Naive B cell (primary cell): ENCODE measurements at places on chromosomes 5 and 9. TPM values are rescaled to one million over a fixed set of nuclear protein-coding genes. Genes with fewer than 3 reads are reported as not detected.

DMRT3 gene
- polyA plus RNA-seq, result not detected

NUTM2F gene
- not detected for polyA plus RNA-seq

PTGS1 gene
- polyA plus RNA-seq, result 23.1 TPM

DAB2 gene
- polyA plus RNA-seq, result 2.0 TPM

NR2F1 gene
- polyA plus RNA-seq, result not detected

PDE8B gene
- polyA plus RNA-seq, result 0.17 TPM

MARCHF11 gene
- polyA plus RNA-seq, result not detected

MYOZ3 gene
- 0.12 TPM for polyA plus RNA-seq

OTULINL gene
- polyA plus RNA-seq, result 0.06 TPM

IER5L gene
- 0.09 TPM for polyA plus RNA-seq

TOR1B gene
- polyA plus RNA-seq, result 16.7 TPM

FST gene
- polyA plus RNA-seq, result not detected

TNFSF15 gene
- polyA plus RNA-seq, result not detected

SUSD3 gene
- polyA plus RNA-seq, result 70.1 TPM

LTC4S gene
- polyA plus RNA-seq, result 0.63 TPM

NR6A1 gene
- not detected for polyA plus RNA-seq

LHX3 gene
- not detected for polyA plus RNA-seq

ENTPD8 gene
- polyA plus RNA-seq, result not detected

CXCL14 gene
- polyA plus RNA-seq, result not detected

HBEGF gene
- polyA plus RNA-seq, result not detected

DAB2IP gene
- polyA plus RNA-seq, result not detected

PTBP3 gene
- polyA plus RNA-seq, result 59.1 TPM

DBH gene
- not detected for polyA plus RNA-seq

RETREG1 gene
- polyA plus RNA-seq, result 7.0 TPM

WWC1 gene
- not detected for polyA plus RNA-seq

KCTD16 gene
- polyA plus RNA-seq, result not detected

SPINK5 gene
- polyA plus RNA-seq, result not detected

TMC1 gene
- not detected for polyA plus RNA-seq

FBP2 gene
- not detected for polyA plus RNA-seq

SLC6A3 gene
- polyA plus RNA-seq, result not detected

JADE2 gene
- polyA plus RNA-seq, result 27.6 TPM

ARL10 gene
- 3.7 TPM for polyA plus RNA-seq

CCL27 gene
- not detected for polyA plus RNA-seq

CLINT1 gene
- 93.6 TPM for polyA plus RNA-seq

UBE2QL1 gene
- not detected for polyA plus RNA-seq

SPINK13 gene
- polyA plus RNA-seq, result not detected

CDH10 gene
- polyA plus RNA-seq, result not detected

SLC36A3 gene
- polyA plus RNA-seq, result 0.26 TPM

CCDC171 gene
- polyA plus RNA-seq, result 0.37 TPM

CARD6 gene
- 3.6 TPM for polyA plus RNA-seq

PCDHGA8 gene
- not detected for polyA plus RNA-seq
